Caco-2 (cell line): ENCODE measurements at places on chromosomes 6 and 20. TPM values are rescaled to one million over a fixed set of nuclear protein-coding genes. Genes with fewer than 3 reads are reported as not detected.
A peak's percentile ranks its signal among the peaks of the same experiment; 100 is the strongest.

Gene ZNF334
- not detected in 2 replicates for total RNA-seq

Gene TP53TG5
- not detected in 2 replicates for total RNA-seq

Gene UTRN
- total RNA-seq, result 216 and 233 TPM in 2 replicates

Gene NCOA3
- 96.7 and 97.3 TPM in 2 replicates for total RNA-seq

Gene LSM2
- 56.3 and 61.2 TPM in 2 replicates for total RNA-seq

DNA sequence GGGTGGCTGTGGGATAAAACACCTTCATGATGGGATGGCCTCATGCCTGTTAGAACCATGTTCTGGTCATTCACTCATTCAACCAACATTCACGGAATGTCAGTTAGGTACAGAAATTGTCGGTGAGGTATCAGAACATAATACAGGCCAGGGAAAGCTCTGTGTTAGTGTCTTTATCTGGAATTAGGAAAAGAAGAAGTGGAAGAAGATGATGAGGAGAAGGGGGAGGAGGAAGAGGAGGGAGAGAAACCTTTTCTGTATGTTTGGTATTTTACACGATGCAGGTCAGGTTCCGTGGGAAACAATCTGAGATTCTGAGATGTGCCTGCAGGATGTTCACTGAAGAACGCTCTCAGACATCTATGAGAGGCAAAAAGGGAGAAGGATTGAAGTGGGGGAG, 5.6 kb downstream of the ADTRP start:
- no peak for DNase-seq

GRCh38 chr6:74606582-74607071, 599.2 kb downstream of the COL12A1 start:
- DNase-seq, result no peak

- no peak for DNase-seq
Measured at GRCh38 chr6:64225503-64225902, 589.9 kb downstream of the PHF3 start.

GRCh38 chr6:169490830-169491229, 211.0 kb downstream of the WDR27 start:
- no peak for DNase-seq

- DNase-seq, result peak; percentile 52
Measured at GRCh38 chr6:56482525-56482924, 160.2 kb downstream of the DST start.

DNA sequence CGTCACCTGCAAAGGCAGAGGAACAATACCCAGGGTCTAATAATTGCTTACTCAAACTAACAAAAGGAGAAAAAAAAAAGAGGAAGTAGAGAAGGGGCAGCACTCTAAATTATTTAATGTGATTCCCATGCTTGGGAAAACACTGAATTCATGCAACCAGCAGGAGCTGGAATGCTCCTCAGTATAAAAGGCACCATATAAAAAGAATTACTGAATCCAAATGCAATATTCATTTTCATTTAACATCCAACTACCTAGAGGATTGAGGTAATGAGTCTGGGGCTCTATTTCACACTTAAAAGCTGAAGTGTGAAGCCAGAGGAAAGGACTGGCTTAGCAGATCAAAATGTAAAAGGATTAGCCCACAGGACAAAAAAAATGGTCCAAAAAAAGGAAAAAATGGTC, 8.7 kb downstream of the B4GALT5 start:
- no peak for DNase-seq

DNA sequence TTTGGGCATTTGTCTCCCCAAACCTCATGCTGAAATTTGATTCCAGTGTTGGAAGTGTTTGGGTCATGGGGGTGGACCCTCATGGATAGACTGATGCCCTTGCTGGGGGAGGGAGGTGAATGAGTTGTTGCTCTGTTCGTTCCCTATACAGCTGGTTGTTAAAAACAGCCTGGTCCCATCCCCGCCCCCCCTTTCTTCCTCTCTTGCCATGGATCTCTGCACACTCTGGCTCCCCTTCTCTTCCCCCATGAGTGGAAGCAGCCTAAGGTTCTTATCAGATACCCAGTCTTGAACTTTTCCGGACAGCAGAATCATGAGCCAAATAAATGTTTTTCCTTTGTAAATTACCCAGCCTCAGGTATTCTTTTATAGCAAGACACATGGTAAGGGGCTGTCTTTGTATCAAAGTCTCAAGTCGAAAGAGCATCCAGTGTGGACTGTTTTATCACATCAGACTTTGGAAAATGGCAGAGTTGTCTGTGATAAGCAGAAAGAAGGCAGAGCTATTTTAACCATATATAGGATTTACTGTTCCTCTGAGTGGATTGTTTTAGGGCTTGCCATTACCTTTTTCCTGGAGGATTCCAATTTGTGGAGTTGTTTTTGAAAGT, 31.2 kb downstream of the SLC9A8 start:
- DNase-seq, result no peak

GRCh38 chr6:11824986-11825385, 46.4 kb upstream of the ADTRP start:
- DNase-seq, result no peak

DNA sequence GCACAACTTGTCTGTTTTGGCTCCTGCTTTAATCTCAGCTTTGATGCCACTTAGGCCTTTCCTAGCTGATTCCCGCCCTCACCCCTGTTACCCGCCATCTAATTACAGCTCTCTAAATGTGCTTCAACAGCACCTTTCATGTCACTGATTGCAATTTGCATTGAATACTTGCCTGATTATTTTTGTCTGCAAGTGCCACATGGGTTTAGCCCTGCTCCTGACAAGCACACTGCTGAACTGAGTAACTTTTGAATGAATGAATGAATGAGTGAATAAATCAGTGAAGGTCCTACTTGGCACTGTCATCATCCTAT, 591 bp upstream of the DCBLD1 start:
- DNase-seq, result no peak
